ENCODE measurements at places on chromosomes 16 and 17.

- DNase-seq, result no peak
Measured at GRCh38 chr16:30736995-30737793, 11.0 kb upstream of the PHKG2 start.

DNA sequence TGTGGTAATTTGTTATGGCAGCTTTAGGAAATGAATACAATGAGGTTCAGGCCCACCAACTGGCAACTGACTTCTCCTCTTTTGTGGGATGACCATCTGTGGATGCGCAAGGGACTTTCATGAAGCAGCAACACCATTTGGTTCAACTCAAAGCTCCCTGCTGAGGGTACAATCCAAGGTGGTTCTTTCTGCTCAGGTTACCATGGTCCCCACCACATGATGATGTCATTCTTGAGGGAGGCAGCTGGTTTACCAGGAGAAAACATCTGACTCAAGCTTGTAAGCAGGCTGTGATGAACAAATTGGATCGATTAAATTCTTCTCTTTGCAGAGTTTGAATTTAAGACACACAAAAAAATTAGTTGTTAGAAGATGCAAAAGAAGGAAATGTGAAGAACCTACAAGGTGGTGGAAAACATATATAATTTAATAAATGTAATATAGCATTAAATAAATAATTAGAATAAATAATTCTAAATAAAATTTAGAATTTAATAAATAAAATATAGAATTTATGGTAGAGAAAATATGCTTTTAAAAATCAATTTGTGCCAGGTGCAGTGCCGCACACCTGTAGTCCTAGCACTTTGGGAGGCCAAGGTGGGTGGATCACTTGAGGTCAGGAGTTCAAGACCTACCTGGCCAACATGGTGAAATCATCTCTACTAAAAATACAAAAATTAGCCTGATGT is 67.6 kb upstream of the ANKFN1 start:
- DNase-seq, result no peak

GRCh38 chr16:88985521-88985920 is 8.5 kb upstream of the CBFA2T3 start:
- DNase-seq, result no peak

GRCh38 chr17:76998839-76999238 is 130.6 kb downstream of the MGAT5B start:
- DNase-seq, result no peak

DNA sequence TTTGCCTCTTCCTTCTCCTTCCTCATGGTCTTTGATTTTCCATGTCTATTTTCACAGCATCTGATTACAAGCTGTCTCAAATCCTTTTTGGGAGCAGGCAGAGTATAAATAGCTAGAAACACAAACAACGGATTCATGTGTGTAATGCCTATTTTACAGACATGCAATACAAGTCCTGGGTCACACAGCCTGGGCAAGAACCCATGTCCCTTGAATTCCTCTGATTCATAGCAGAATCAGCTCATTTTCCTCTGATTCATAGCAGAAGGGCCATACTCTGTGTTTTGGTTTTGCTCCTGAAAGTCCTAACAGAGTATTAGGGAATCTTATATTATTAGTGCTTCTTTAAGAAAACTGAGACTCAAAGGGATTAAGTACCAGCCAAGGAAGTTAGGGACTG is 71.3 kb downstream of the IRX5 start:
- no peak for DNase-seq

- no peak for DNase-seq
Measured at GRCh38 chr17:54237911-54238515, 415.3 kb downstream of the KIF2B start.

GRCh38 chr17:34246881-34247280 is 8.2 kb upstream of the CCL2 start:
- no peak for DNase-seq

GRCh38 chr16:56137269-56137668 is 54.0 kb upstream of the GNAO1 start:
- no peak for DNase-seq

DNA sequence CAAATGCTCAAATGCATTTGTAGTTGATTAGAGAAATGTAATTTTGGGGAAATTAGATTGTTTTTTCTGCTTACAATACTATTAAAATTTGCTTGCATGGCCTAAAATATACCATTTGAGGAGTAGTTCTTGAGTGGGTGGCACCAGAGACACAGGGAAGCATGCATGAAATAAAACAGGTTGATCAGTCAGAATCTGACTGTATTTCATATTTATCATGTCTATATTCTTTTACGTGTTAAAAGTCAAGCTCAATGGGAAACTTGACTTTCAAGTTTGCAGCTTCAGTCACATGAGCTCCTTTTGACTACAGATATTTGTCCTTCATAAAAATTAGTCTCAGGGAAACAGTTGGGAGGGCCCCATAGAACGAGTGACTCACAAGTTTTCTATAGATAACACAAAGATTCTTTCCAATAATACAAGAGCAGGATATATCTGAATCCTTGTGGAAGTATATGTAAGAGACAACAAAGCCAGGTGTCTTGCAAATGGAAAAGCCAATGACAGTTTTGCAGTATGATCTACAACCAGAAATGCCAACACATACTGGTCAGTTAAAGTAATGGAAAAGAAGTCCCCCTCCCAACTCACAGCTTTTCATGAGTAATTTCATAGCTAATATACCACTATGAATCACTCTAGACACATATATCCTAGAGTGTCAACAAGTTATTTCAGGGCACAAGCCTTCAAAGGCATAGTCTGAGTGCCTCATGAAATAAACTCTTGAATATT is 42.2 kb upstream of the CORO6 start:
- no peak for DNase-seq

DNA sequence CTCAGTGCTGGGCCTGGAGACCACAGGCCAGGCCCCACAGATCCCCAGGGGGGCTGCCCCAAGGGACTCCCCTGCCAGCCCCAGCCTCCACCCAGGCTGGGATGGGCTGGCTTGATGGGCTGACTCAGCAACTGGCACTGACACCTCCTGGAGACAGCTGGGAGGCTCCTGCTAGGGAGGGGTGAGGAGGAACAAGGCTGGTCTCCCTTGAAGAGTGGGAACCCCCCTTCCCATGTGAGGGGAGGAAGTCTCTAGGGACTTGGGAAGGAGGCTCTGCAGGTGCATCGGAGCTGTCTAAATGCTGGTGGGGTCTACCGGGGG is 10.4 kb downstream of the NHERF1 start:
- DNase-seq, result no peak

DNA sequence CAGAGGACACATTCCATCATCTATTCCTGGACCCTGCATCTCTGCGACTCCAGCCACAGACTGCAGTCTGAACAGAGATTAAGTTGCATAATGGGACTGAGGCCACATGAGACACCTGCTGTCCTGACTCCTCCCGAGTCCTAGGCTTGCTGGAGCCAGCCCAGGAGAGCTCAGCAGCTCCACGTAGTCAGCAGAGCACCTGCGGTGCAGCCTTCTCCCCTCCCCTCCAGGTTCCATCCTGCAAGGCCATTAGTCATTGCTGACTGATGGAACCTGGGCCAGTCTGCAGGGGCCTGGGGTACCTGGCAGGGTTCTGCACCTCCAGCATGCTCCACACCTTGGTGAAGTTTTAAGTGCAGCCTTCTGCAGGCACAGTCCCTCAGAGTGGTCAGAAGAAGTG is 76.7 kb downstream of the PLD6 start:
- DNase-seq, result no peak

GRCh38 chr16:48999044-48999443 is 282.6 kb downstream of the CBLN1 start:
- DNase-seq, result no peak

GRCh38 chr16:4697848-4698291 is 4.5 kb downstream of the NUDT16L1 start:
- no peak for DNase-seq

Measured in stimulated activated CD8-positive, alpha-beta memory T cell treated with anti-CD3 and anti-CD28 coated beads, Interleukin-12 subunit alpha, Interleukin-12 subunit beta, amount 100 ng/mL, for 4 hours (primary cell).